ENCODE measurements at places on chromosomes 7 and 10.
A peak's percentile ranks its signal among the peaks of the same experiment; 100 is the strongest.

- no peak for DNase-seq
These were observed 59.5 kb upstream of the SRPK2 start for GRCh38 chr7:105448181-105448580.

GRCh38 chr10:84193846-84194423, 402 bp upstream of the CDHR1 start:
- no peak for DNase-seq

DNA sequence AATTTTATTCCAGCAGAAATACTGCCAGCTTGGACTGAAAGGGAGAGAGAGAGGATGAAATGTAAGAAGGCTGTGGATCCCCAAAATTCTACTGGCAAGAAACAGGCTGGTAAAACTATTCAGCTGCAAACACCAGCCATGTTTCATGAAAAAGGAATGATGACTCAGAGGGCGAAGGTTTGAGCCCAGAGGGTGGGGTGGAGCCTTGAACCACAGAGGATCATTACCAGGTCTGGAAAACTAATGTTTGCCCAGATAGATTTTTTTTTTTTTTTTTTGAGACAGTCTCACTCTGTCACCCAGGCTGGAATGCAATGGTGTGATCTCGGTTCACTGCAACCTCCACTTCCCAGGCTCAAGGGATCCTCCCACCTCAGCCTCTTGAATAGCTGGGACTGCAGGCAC, 41.7 kb upstream of the NRF1 start:
- no peak for DNase-seq

- DNase-seq: no peak
These were observed 57.5 kb upstream of the PPP1R3C start for GRCh38 chr10:91690412-91690811.

- peak; percentile 74 for DNase-seq
These were observed 16.5 kb upstream of the PLAU start for GRCh38 chr10:73894245-73894971.

- DNase-seq: no peak
These were observed 30.9 kb upstream of the CASD1 start for GRCh38 chr7:94478648-94479214.

DNA sequence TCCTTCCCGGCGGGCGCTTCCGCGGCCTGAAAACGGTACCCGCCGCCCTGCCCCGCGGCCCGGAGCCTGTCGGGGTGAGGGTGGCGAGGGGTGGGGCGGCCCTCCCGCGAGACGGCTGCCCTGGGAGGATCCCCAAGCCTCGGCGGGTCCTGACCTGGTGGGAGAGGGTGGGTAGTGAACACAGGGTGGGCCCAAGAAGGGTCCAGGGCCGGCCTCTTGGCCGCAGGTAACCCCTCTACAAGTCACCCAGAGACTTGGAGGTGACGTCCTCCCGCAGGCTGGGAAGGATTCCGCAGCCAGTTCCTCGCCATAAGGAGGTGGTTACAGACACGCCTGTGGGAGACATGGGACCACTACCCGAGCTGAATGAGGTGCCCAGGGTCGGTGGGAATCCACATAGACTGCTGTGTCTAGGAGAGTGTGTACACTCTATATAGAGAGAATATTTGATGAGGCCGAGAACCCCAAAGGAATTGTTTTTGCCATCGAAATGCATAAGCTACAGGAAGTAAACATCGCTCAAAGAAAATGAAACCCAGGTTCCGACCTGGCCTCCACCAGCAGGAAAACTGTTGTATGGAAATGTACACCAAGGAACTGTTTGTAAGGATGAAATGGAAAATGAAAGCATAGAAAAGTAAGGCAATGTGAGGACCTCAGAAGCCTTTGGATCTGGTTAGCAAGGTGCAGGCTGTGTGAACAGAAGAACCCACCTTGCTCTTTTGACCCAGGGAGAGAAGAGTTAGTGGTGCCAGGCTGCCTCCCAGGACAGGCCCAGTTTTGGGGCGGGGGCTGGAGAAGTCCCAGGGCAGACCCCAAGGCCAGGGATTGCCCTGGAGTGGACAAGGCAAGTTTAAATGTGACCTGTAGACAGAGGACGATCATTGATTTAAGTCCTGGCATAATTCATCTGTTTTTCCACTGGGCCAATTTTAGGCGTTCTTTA, 659 bp downstream of the OPTN start:
- DNase-seq: peak; percentile 10

GRCh38 chr10:22369434-22370072, 24.3 kb downstream of the SPAG6 start:
- DNase-seq: peak; percentile 36

DNA sequence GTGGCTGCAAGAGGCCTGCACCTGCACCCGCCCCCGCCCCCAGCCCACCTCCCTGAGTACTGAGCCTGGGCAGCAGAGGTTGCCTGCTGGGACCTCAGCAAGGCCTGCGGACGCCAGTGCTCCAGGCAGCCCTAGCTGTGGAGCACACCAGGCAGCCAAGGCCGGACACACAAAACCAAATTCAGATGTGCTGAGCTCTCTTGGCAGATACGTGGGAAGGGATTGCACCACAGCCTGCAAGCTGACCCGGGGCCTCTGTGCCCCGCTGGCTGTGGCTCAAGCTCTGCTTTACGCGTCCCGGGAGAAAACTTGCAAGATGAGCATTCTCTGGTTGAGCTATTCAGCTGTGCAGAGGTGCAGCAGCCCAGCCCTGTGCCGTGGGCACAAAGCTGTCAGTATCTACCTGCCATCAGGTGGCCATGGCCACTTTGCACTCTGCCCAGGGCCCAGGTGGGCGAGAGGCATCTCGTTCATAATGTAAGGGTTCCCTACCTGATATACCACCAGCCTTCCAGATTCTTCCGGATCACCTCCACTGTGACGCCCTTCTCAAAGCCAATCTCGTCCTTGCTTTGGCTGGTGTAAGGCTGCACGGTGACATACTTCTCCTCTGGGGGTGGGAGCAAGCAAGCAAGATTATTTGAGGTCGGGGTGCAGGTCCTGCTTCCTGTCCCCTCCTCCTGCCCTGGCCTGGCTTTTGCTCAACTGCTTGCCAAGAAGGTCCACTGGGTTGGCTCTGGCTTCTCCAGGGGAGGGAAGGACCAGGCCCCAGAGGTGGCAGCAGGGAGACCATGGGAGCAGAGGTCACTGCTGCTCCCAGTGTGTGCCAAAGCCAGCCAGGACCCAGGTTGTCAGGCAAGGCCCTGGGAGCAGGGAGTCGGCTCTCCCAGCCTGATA, 123.4 kb downstream of the NEURL1 start:
- DNase-seq: no peak

- no peak for DNase-seq
These were observed 4.3 kb upstream of the UCMA start for GRCh38 chr10:13238271-13239077.

GRCh38 chr7:141752634-141753033, 11.3 kb upstream of the TAS2R3 start:
- no peak for DNase-seq

GRCh38 chr10:14498326-14498725, 167.6 kb upstream of the FRMD4A start:
- no peak for DNase-seq

DNA sequence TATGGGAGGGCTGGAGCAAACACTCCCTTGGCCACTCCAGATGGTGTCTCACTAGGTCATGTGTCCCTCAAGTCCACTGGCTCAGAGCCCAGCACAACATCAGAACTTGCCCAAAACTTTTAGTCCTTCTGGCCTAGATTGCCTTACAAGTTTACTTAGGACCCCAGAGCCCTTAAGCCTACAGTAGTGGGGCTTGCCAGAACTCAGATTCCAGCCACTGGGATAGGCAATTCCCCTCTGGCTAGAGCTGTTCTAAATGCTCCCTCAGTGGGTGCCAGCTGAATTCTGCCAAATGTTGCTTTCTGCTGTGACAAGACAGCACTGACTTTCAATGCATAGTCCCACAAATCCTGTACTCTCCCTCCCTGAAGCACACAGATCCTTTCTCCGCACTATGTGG, 331.1 kb downstream of the HTR7 start:
- no peak for DNase-seq

DNA sequence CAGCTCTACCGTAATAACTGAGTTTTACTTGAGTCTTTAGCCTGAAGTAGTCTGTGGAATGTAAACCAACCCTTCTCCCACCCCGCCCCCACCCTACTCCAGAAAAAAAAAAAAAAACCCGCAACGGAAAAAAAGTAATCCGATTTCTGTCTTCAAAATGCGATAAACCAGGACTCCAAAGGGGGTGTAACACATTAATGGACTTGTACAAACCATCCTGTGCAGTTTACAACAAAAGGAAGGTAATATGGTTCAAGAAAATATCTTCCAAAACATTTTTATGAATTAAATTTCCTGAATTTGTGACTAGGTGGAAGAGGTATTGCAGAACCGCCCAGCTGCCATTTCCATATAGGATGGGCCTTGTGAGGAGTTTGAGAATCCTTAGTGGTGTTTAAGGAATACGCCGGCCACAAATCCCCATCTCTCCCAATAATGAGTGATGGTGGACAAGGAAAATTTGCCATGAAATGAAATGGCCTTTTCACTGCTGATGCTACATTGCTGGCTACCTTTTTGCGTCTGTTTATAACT, 10.6 kb downstream of the SKIDA1 start:
- DNase-seq: no peak
